ENCODE measurements at places on chromosomes 6 and 20. TPM values are rescaled to one million over a fixed set of nuclear protein-coding genes. Genes with fewer than 3 reads are reported as not detected.
A peak's percentile ranks its signal among the peaks of the same experiment; 100 is the strongest.

DNA sequence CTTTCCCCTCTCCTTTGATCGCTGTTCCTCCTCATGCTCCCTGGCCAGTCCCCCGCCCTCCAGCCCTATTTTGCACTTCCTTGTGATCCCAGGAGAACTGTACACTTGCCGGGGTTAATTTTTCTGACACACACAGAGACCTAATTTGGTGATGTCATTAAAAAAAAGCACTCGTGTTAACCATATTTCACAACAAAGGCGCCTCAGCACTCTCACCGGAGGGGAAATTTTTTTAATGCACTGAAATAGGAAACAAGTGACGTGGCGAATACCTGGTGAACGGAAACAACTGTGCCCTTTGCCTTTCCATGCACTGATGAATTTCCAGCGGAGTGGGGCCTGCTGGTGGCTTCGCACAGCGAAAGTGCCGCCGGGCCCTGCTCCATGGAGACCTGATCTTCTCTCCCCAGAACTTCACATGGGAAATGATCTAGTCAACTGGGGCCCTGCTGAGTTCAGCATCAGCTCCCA lies 53.9 kb upstream of the TAGAP start:
- DNase-seq: peak; percentile 40

DNA sequence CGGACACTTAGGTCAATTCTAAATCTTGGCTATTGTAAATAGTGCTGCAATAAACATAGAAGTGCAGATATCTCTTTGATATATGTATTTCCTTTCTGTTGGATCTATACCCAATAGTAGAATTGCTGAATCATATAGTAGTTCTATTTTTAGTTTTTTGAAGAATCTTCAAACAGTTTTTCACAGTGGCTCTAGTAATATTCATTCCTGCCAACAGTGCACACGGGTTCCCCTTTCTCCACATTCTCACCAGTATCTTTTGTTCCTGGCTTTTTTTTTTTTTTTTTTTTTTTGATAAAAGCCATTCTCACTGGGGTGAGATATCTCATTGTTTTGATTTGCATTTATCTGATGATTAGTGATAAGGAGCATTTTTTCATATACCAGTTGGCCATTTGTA lies 1.8 kb upstream of the FBXL4 start:
- DNase-seq: no peak

Gene CCM2L
- 8.2 TPM for total RNA-seq

DNA sequence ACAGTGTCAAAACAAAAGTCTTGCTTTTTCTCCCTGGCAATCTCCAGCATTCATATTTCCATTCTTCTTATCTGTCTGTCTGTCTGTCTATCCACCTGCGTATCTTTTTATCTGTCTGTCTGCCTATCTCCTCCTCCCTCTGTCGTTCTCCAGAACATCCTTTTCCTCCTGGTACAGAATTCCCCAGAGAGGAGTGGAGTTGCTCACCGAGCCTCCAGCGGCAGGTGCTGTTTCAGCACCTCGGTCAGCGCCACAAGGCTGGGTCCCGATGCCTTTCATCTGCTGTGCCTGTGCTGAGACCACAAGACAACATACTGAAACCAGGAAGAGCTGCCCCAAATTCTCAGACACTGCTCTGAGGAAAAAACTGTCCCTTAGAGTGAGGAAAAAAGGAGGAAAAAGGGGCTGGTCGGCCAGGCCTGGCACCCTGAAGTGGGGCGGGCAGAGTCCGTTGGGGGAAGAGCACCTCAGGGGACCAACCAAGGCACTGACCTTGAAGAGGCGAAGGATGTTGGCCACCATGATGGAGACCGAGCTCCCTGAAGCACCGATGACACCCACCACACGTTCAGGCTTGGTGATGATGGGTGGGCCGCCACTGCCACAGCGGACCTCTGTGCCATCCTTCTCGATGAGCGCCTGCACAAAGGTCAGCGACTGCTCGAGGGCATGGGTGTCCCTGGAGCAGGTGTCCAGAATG lies 13.3 kb downstream of the GRM4 start:
- DNase-seq: no peak

GRCh38 chr6:10338151-10338550 lies 76.7 kb downstream of the TFAP2A start:
- no peak for DNase-seq

Gene SCRT2
- not detected for total RNA-seq

- DNase-seq: no peak
Observed at GRCh38 chr6:159874435-159874834, 16.4 kb upstream of the MAS1 start.

Gene LIN28B
- total RNA-seq: not detected

GRCh38 chr20:45972500-45973183 lies 639 bp upstream of the ZNF335 start:
- no peak for DNase-seq

GRCh38 chr6:169409742-169410312 lies 156.2 kb upstream of the THBS2 start:
- peak; percentile 31 for DNase-seq

DNA sequence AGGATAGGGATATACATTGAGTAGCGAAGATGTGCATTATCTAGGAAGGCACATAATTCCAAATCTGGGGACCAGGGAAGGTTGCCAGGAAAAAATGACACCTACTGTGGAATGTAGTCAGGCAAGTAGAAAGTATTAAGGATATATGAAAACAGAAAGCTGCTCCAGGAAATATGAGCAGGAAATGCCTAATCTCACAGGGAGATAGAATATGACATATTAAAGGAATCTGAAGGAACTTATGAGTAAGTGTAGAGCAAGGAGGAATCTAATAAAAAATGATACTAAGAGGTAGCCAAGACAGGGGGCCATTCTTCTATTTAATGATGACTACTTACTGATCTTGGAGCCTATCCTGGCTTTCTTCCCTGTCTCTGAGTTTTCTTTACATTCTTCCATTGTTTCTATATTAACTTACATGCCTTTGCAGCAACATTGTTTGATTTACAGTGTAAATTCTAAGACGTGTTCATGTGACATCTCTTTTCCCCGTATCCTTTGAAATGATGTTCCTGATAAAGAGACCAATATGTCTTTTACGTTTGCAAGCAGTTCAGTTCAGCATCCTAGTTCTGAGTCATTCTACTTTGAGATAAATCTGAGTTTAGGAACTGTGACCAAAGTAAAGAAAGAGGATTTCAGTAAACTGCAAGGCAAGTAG lies 58.6 kb downstream of the TINAG start:
- no peak for DNase-seq

DNA sequence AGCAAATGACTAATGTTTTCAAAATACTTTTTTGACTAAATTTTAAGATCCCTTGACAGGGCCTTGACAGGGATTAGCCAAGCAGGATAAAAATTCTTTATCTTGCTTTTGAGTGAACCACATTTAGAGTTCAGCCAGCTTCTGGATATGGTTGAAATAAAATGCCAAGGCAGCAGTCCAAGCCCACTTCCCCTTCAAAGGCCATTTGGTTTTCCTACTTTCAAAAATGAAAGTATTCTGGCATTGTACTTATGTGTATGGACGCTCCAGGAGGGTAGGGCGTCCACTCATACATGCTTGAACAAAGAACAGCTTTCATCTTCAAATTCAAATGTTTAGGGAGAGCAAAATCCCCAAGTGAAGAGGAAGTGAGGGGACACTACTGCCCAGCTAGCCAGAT lies 82.3 kb upstream of the BCLAF1 start:
- no peak for DNase-seq

- DNase-seq: no peak
Observed at GRCh38 chr6:41338659-41339058, 3.3 kb downstream of the NCR2 start.

- no peak for DNase-seq
Observed at GRCh38 chr6:6005051-6006005, 1.4 kb downstream of the NRN1 start.

Gene CD93
- total RNA-seq: 53.7 TPM

Gene LY6G6D
- not detected for total RNA-seq

DNA sequence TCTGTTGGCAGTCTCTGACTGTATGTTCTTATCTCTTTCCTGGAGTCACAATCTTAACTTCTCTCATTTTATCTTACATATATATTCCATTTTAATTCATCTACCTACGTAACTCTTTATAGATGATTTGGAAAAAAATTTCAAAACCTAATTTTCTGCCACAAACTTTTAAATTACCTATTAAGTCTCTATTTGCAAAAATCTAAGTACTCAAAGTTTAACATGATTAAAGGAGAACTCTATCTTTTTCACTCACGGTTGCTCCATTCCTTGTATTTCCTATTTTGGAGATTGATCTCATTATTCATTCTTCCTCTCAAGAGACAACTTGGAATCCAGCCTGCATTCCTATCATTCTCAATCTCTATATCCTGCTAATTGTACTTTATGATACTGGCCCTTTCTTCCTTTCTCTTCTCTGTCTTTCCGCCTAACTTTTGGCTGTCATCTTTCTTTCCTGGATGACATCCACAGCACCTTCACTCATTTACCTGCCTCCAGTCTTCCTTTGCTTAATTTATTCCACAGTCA lies 1071.1 kb upstream of the CITED2 start:
- DNase-seq: no peak

DNA sequence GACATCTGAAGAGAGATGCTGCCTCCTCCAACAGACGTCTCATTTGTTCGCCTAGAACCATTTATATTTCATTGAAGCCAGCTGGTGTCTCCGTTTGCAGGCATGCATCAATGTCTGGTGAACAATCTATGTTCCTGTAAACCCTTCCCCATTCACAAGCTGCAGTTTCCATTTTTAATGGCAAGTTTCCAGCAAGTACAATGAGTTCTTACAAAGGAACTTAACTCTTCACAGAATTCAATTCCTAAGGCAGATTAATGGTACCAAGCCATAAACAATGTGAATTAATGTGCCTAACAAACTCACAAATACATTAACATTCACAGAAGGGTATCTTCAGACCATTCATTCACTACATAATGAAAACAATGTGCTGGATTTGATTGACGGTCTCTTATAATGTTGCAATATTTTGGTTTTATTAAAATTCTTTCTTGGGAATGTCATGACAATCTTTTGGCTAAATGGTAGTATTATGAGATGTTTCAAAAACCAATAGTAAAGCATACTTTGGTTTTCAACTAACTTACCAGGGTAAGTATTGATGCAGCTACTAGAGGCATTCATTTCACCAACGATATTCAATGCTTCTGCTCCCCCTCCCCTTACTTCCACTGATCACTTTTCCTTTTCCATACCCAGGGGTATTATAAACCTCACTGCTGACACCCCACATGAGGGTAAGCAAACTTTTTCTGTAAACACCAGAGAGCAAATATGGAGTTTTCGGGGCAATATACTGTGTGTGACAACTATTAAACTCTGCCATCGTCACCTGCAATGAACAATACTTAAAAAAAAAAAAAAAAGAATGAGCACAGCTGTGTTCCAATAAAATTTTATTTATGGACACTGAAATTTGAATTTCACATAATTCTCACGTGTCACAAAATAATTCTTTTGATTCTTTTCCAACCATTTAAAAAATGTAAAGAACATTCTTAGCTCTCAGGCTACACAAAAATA lies 4.2 kb downstream of the AKIRIN2 start:
- DNase-seq: no peak

- no peak for DNase-seq
Observed at GRCh38 chr20:44644230-44644617, 7.3 kb downstream of the ADA start.

Gene UNC93A
- not detected for total RNA-seq

Gene OVOL2
- 16.2 TPM for total RNA-seq

Gene UQCC2
- 74.2 TPM for total RNA-seq

DNA sequence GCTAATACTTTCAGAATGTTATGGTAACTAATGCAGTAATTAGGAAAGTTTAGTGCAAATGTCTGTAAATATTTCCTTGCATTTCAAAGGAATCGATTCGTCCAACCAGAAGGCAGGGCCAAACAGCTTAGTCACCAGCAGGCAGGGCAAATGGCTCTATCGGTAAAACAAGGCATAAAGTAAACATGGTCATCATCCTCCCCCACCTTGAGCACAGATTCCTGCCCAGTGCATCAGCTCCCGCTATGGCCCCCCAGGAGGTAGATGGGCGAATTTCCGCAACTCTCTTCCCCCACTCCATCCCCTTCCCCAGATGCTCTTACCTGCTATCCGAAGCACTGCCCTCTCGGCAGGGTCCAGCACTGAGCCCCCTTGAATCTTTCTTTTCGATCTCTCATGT lies 103.8 kb upstream of the BEND6 start:
- DNase-seq: no peak

DNA sequence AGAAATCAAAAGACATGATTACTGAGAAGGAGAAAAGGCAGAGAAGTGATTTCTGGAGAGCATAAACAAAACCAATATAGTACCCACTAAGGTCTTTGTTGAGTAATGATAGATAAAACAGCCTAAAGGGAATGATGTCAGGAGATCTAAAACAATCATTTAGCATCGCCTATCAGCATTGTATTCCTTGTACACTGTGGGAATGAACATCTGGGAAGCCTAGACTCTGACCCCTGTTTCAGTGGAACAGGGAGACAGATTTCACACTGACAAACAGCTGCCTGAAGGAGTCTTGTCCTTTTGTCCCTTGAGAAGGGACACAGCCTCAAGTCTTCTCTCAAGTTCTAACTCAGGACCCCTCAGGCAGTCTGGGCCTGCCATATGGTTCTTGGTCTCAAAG lies 1.7 kb downstream of the ASIP start:
- DNase-seq: no peak

- no peak for DNase-seq
Observed at GRCh38 chr20:57908226-57908625, 198.4 kb upstream of the PMEPA1 start.

DNA sequence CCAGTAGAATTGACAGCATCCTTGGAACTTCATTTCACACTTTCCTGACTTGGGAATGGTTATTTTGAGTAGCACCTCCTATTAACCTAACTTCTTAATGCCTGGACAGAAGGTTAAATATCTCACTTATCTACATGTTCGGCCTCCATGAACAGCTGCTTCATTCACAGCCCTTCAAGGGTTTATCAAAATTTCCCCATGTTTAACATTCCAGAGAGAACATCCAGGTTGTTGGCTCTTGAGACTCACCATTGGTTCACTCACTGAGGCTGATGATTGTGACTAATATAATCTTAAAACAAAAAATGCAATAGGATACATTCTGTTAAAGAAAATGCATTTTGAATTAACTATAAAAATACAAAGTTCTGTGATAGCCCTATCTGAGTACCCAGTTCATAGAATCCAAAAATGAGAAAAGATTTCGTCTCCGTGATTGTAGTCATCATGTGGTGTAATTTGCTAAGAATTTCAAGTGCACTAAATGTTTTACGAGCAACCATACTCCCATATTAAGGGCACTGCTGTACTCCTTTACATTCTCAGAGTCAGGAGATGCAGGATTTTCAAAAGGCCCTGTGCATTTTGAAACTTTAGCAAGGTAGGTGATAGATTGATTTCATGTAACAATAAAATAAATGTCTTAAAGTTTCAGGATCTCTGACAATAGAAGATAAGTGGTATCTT lies 260.6 kb upstream of the TAB2 start:
- no peak for DNase-seq

- DNase-seq: no peak
Observed at GRCh38 chr6:98047871-98048270, 764.9 kb upstream of the MMS22L start.
